ENCODE measurements at places on chromosomes 2 and 18.

GRCh38 chr2:134276381-134277172 lies 22.7 kb downstream of the MGAT5 start:
- DNase-seq: no peak

DNA sequence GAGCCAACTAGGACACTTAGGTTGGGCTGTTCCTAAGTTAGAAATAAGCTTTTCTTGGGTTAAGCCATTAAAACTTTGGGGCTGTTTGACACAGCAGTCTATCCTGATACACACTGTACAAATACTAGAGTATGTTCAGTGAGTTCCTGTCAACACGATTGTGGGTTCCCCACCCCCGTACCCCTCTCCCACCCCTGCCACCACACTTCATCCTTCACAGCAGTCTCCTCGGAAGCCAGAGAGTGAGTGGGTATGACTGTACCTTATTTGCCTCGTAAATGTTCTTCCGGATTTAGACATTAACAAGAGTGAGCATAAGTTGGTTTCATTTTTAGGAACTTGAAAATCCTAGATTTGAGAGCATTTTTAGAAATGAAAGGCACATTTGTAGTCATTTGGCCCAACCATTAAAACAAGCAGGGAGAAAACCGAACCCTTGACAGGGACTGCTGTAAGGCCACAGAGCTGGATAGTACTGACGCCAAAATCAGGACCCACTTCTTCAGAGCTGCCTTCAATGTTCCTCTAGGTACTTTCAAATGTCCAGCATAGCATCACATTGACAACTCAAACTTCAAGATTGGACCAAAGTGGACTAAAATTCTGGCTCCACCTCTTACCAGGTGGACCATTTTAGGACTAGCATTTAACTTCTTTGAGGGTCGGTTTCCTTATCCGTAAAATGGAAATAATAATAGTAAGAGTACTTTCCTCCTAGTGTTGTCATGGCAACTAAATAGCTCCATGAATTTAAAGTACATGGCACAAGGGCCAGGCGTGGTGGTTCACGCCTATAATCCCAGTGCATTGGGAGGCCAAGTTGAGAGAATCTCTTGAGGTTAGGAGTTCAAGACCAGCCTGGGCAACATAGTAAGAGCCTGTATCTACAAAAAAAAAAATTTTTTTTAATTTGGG lies 166.3 kb upstream of the SERTAD2 start:
- DNase-seq: no peak

DNA sequence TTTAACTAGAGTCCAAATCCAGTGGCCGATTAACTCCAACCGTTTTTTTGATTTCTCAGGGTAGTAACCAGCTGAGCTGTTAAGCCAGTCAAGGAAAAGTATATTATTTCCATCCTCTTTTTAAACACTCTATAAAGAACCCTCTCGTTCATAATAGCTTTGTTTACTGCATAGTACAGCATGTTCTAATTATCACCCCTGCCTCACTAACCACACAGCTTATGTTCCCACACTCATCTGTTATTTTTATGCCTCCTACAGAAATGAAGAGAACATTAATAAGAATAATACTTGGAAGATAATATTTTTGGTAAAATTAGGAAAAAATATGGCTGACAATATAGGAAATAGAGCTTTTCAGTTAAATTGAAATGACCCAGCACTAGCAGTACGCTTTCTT lies 2132.8 kb upstream of the CELF4 start:
- DNase-seq: no peak

DNA sequence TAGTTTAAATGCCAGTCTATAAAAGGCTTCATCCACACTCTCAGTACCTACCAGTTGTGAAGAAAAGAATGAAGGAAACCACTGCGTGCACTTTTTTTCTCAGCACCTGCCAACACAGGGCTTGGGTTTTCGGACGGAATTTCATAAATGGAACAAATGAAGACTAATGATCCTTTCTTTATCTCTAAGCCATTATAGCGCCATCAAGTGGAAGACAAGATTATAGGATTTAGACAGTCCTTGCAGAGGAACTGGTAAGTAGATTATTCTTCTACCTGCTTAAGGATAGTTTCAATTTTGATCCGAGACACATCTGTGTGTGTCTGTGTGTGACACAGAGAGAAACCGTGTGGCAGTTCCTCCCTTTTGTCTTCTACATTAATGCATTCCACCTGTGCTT lies 245.6 kb downstream of the NRXN1 start:
- DNase-seq: no peak

DNA sequence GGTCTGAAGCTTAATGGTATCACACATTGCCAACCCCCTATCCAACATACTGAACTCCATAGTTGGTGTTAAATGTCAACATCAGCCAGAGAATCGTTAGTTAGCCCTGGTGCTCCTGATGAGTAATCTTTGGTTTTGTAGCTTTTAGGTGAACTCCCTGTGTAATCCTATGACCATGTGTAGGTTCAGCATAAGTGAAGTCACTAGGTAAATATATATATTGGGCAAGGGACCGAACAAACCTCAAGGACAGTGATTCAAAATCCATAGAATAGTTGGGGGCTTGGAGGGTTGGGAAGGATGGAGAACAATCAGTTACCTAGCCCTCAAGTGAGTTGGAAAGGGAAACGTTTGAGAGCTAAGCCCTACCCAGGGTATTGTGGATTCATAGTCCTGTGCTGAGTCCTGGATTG lies 16.0 kb upstream of the AP1S3 start:
- no peak for DNase-seq

GRCh38 chr2:70937866-70938585 lies 2.3 kb downstream of the ATP6V1B1 start:
- no peak for DNase-seq

DNA sequence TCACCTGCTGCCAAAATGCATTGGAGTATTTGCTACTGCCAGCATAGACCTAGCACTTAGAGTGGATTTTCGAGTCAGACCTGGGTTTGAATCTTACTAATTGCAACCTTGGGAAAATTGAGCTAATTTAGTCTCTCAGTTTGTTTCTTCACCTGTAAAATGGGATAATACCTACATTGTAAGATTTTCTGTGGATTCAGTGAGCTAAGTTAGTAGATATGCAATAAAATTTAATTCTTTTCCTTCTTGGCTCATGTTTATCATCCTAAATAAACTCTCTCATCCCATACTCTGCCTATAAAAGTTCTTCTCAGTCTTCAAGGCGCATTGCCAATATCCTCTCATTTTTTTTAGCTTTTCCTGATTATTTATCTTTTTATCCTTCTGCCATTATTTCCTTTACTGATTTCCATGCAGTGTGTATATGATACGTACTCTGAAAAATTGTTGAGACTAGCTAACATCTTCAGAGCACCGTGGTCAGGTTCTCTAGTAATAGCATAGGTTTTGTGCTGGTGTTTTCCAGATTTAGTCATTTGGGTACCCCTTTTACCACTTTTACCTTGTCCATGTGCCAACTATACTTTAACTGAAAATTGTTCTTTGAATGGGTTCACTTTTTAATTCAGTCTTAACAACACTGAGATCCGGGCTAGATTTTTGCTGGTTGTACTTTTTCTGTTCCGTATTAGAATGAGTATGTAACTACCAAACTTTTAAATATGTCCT lies 7.3 kb downstream of the CEP192 start:
- no peak for DNase-seq

- DNase-seq: no peak
These were observed 46.2 kb upstream of the SNTG2 start for GRCh38 chr2:904246-905024.

- DNase-seq: no peak
These were observed 381.8 kb upstream of the NRXN1 start for GRCh38 chr2:51413726-51414125.

- no peak for DNase-seq
These were observed 100.3 kb downstream of the TTC32 start for GRCh38 chr2:19801367-19802080.

DNA sequence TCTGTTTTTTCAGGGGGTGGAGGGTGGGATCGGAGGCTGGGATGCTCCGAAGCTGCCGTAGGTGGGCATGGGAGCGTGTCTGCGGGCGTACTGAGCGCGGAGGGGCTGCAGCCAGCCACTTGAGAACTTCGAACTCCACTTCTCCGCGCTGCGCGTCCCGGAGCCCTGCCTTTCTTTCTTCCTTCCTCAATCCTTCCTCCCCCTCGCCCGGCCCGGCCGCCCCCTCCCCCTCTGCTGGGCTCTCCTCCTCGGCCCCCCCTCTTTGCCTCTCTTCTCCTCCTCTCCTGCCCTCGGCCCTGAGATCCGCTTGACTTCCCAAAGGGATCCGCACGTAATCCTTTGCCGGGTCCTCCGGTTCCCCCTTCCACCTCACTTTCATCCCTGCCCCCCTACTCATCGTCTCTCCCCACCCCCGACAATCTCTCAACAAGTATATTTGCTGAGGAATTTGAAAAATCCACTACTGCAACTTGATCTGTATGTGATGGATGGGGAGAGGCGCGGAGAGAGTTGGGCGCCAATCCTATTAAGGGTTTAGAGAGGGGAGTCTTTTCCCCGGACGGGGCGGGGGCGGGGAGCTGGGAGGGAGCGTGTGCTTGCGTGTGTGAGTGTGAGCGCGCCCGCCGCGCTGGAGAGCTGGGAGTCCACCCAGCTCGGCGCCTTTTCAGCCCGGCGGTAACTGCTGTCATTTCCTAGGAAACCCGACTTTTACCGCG lies 1.1 kb downstream of the GLI2 start:
- no peak for DNase-seq

DNA sequence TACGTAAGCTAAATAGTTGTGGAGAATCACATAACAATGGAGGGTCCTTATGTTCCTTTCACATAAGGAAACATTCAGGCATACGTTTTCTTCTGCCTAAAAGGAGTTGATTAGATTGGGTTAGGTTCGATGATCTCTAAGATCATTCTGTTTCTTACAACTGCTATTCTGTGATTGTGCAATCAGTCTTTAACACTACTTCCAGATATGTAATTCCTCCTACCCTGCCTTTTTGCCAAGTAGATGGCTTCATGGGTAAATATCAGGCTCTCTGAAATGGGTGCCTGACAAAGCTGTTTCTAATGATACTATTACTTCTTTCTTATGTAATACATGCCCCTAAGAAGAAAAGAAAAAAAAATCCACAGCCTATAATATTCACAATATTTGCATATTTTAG lies 321.5 kb downstream of the XIRP2 start:
- DNase-seq: no peak

- DNase-seq: no peak
These were observed 82.7 kb downstream of the COL5A2 start for GRCh38 chr2:189096769-189097447.

DNA sequence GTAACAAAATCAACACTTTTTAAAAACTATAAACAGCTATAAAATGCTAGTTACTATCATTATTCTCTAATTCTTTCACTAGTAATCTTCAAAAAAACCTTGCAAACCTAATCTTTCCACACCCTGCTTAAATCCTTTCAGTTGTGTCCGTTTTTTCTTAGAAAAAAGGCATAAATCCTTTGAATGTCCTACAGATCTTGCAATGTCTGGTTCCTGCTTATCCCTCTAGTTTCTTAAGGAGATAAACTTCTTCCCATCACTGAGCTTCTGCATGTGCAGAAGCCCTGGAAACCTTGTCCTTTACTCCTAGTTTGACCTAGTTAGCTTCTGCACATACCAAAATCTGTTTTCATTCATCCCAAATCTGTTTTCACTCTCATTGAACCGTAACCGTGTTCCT lies 1.3 kb upstream of the PNO1 start:
- DNase-seq: no peak

DNA sequence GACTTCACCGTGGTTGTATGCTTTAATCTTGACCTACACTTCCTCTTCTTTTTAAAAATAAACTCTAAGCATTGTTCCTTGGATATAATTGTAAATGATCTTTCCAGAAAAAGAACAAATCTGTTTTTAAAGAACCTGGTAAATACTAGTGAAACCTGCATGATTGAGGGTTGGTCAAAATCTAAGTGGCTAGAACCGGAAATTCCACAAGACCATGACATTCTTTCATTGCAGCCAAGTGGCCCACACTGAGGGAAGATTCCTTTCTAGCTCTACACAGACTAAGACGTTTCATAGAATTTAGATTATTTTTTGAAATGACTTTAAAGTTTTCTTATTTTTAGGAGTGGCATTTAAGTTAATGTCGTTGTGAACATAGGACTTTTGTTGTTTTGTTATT lies 356.7 kb downstream of the NYAP2 start:
- no peak for DNase-seq

GRCh38 chr18:12162786-12163185 lies 69.1 kb downstream of the ANKRD62 start:
- DNase-seq: no peak

- DNase-seq: no peak
These were observed 1268.6 kb downstream of the LRP1B start for GRCh38 chr2:140862181-140862580.

GRCh38 chr2:96698221-96698861 lies 41.5 kb downstream of the LMAN2L start:
- no peak for DNase-seq

Measured in putamen (tissue), 1 donor.